ENCODE measurements at places on chromosomes 1 and 21.

GRCh38 chr21:25170681-25171080 is 436.6 kb downstream of the MRPL39 start:
- DNase-seq, result no peak

GRCh38 chr21:34935898-34936297 is 113.2 kb downstream of the RUNX1 start:
- DNase-seq, result no peak

- DNase-seq, result peak; percentile 53
These were observed 29.0 kb downstream of the TRIM62 start for GRCh38 chr1:33152685-33153432.

- no peak for DNase-seq
These were observed 789.9 kb downstream of the USP25 start for GRCh38 chr21:16519644-16520043.

DNA sequence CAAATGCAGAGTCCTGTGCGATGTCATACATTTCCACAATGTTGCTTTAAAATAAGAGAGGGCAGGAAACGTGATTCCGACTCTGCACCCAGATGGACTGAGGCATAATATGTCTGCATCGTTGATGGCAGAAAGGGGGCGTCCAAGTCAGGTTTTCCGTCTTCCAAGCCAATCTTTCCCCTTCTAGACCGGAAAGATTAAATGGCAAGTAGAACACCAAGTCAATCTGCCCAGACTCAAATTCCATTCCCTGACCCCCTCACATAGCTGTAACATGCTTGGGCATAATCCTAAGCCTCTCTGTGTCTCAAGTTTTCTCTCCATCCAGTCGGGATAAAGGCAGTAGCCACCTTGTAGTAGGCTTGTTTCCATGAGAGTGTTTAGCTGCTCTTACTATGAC is 14.4 kb downstream of the PCP4 start:
- DNase-seq, result no peak

DNA sequence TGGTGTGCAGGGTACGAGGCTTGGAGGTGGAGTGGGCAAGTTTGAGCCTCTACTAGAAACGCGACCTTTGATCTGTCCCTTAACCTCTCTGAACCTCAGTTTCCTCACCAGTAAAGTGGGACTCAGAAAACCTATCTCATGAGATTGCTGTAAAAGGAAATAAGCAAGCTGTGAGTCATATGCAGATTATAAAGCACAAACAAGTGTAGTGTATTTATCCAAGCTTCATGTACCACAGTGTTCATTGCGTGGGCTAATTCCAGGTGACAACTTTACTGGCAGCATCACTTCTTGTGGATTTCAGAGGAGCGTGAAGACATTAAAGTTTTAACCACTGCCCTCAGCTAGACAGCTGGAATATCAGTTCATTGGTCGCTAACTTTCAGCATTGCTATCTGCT is 44.4 kb downstream of the ZNF697 start:
- DNase-seq, result no peak

GRCh38 chr1:22799971-22800370 is 89.3 kb downstream of the EPHB2 start:
- peak; percentile 35 for DNase-seq

DNA sequence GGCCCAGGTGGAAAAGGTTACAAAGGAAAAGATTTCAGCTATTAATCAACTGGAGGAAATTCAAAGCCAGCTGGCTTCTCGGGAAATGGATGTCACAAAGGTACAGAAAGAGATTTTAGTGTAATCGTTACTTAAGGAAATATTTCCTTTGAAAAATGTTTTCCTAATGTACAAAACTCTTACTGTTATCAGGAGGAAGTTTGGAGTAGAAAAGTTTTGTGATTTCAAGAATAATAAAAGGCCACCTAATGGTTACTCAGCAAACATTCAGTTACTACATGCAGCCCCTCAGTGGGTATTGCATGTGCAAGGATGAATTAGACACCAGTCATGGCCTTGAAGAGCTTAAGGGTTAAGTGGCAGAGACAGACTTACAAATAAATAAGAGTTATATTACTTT is 85.2 kb downstream of the SDCCAG8 start:
- DNase-seq, result no peak

GRCh38 chr1:7753641-7754040 is 17.5 kb upstream of the VAMP3 start:
- no peak for DNase-seq

- DNase-seq, result no peak
These were observed 10.2 kb downstream of the USP24 start for GRCh38 chr1:55204997-55205396.

GRCh38 chr21:45510466-45510955 is 31.7 kb downstream of the SLC19A1 start:
- no peak for DNase-seq

DNA sequence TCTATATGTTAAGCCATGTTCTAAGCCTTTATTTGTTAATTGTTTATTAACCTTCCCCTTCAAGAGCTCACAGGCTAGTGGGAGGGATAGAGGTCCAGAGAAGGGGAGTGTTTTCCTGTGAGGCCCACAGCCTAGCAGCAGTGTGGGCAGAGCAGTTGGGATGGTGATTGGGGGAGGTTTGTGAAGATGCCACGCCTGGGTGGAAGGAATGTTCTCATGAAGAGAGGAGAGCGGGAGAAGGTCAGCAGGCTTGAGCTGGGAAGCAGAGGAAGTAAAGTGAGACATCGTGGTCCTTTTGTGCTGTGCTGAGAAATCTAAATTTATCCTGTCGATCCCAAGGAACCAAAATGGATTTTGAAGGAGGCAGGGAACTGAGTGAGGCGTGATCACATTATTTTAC is 42.6 kb downstream of the TRAPPC10 start:
- DNase-seq, result no peak

- no peak for DNase-seq
These were observed 2065.7 kb downstream of the MRPL39 start for GRCh38 chr21:23541571-23541970.

DNA sequence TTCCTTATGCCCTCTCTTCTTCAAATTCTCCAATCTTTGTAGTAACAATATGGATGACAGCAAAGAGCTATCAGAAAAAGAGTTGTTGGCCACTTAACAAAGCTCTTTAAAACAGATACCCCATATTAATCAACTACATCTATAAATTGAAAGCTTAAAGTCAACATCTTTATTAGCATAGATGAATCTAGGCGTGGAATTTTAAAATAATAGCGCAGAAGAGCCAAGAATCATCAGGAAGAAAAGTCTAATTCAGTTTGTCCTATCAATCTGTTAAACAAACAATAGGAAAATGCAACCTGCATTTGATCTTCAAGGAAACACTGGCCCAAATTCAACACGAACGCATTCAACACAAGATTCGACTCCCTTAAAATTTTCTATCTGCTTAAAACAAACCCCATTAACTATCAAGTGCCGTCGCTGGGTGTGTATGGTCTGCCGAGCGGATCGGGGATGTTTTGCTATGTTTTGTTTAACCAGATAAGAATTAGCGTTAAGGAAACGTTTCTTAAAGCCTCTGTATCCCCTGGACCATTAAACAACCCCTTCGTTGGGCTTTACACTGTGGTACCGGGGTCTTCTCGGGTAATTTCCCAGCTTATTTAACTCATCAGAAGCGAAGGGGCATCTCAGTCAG is 1.0 kb downstream of the LYST start:
- no peak for DNase-seq

DNA sequence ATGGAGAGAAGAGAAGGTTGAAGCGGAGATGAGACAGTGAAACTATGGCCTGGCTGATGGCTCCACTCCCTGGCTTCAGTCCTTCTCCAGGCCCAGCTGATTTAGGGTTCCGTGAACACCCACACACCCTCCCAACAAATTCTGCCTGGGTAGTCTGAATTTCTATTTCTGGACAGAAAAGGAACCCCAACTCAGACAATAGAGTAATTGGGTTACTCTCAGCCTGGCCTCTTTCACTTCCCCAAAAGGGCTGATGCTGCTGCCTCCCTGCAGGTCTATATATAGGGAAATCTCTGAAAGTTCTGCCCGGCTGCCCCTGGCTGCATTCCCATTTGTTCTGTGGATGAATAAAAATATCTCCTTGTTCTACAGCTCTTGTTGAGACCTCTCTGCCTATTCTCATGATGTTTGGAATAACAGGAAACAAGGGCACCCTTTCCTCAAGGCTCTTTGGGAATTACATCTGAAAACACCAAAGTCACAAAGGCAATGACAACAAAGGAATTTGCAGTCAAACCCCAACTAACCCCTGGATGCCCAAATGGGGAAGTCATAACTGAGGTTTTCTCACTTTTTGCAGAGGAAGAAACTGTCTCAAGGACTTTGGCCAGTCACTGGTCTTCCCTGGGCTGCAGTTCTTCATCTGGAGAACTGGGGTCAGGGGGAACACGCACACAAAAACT is 11.4 kb upstream of the ZSCAN20 start:
- DNase-seq, result no peak

- DNase-seq, result no peak
These were observed 40.3 kb downstream of the FHAD1 start for GRCh38 chr1:15287035-15287979.

DNA sequence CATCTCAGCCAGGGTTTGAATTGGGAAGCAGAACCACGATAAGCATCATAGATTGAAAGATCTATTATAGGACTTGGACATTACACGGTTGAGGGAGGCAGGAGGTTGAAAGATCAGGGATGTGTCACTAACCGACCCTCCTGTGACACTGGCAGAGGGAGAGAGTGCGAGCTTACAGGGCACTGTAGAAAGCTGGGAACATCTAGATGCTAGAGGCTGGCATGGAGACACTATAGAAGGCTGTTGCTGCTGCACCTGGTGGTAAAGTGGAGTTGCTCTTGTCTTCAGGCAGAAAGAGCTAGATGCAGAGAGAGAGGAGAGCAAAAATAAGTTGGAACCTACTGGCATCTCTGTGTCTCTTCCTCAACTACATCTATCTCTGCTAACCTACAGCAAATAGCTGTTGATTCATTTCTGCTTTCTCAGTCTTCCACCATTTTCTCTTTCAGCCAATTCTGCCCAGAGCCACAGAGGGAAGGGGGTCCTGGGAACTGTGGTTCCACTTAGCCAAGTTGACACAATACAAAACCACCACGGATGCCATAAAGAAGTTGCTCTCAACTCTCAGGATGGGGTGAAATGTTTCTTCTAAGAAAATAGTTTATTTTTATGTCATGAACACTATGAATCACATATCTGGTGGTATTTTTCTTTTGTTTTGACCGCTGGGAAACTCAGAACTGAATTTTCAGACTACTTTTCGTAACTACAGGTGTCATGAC is 155.9 kb downstream of the ZNF281 start:
- DNase-seq, result no peak
